Thoracic aorta (tissue), 2 donors: ENCODE measurements at places on chromosomes 3 and 15. TPM values are rescaled to one million over a fixed set of nuclear protein-coding genes. Genes with fewer than 3 reads are reported as not detected.

Gene MINDY2
- total RNA-seq = 32.0 TPM

Gene DENND4A
- total RNA-seq = 57.7 TPM

Gene GABRR3
- total RNA-seq = not detected

Gene CFAP161
- total RNA-seq = not detected

Gene ARPIN
- 21.4 TPM for total RNA-seq

Gene BCL2A1
- total RNA-seq = not detected

Gene NANOGP8
- 0.81 TPM for total RNA-seq

Gene TIGIT
- total RNA-seq = 0.21 TPM

Gene NDUFB4
- total RNA-seq = 62.3 TPM

Gene IQSEC1
- total RNA-seq = 93.6 TPM

Gene TGM5
- total RNA-seq = not detected

Gene CYP1A1
- not detected for total RNA-seq

Gene KY
- total RNA-seq = 1.3 TPM

Gene ONECUT1
- 0.28 TPM for total RNA-seq

Gene GOLGA8R
- 11.9 TPM for total RNA-seq

Gene BRPF1
- total RNA-seq = 16.4 TPM

Gene MCF2L2
- total RNA-seq = 1.5 TPM

Gene STRA6
- total RNA-seq = 0.28 TPM

Gene GXYLT2
- 35.1 TPM for total RNA-seq

Gene GCSAM
- 0.49 TPM for total RNA-seq

Gene GOLGA6A
- total RNA-seq = 0.42 TPM

Gene MYL3
- not detected for total RNA-seq

Gene TGM4
- total RNA-seq = not detected

Gene GRAMD2A
- total RNA-seq = not detected

Gene ZNF502
- total RNA-seq = 4.5 TPM

Gene TLR9
- not detected for total RNA-seq

Gene LEKR1
- not detected for total RNA-seq

Gene VIPR1
- total RNA-seq = 48.7 TPM

Gene CHRM5
- total RNA-seq = not detected
